ENCODE measurements at places on chromosomes 13 and 19. TPM values are rescaled to one million over a fixed set of nuclear protein-coding genes. Genes with fewer than 3 reads are reported as not detected.

GIPR gene
- total RNA-seq, result 3.4 TPM

TNFSF13B gene
- total RNA-seq, result not detected

SIAH3 gene
- not detected for total RNA-seq

PTPRS gene
- total RNA-seq, result 295 TPM

POLRMT gene
- total RNA-seq, result 33.9 TPM

SOX1 gene
- not detected for total RNA-seq

NCCRP1 gene
- 41.7 TPM for total RNA-seq

SIGLEC10 gene
- 3.7 TPM for total RNA-seq

FGF21 gene
- not detected for total RNA-seq

FDX2 gene
- 25.0 TPM for total RNA-seq

LHB gene
- total RNA-seq, result not detected

DOCK9 gene
- total RNA-seq, result 88.4 TPM

CGB3 gene
- not detected for total RNA-seq

TYROBP gene
- 68.5 TPM for total RNA-seq

TMEM255B gene
- 6.4 TPM for total RNA-seq

DNA sequence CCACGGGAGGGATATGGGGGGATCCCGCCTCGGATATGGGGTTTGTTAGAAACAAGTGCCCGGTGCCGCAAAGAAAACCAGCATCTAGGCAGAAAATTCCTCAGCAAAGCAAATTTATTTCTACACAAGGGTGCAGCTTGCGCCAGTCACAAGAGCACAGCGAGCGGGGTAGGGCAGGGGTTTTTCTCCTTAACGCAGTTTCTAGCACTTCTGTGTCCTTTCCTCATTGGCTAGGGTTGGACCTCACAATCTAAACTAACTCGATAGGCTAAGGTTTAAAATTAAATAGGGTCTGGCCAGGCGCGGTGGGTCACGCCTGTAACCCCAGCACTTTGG lies 595 bp downstream of the ZNF440 start:
- DNase-seq, result no peak

DNA sequence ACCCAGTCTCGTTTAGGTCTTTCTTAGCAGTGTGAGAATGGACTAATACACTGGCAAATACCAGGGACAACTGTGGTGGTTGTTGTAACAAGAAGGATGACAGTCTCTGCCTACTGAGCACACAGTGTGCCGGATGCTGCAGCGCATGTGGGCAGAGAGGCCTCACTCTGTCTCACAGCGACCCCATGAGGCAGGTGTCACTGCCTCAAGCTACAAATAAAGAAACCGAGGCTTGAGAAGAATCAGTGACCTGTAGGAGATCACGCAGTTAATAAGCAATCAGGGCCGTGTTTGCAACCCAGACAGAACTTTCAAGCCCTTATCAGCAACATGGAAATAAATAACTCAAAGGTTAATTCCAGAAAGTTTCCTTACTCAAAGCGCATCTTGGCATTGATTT lies 40.5 kb upstream of the GAS6 start:
- no peak for DNase-seq

GRCh38 chr13:99989276-99990125 lies 7.9 kb downstream of the ZIC2 start:
- no peak for DNase-seq

- DNase-seq, result no peak
Measured at GRCh38 chr19:31348481-31349159, 616 bp downstream of the TSHZ3 start.

- no peak for DNase-seq
Measured at GRCh38 chr13:29480893-29481525, 114.5 kb downstream of the SLC7A1 start.

DNA sequence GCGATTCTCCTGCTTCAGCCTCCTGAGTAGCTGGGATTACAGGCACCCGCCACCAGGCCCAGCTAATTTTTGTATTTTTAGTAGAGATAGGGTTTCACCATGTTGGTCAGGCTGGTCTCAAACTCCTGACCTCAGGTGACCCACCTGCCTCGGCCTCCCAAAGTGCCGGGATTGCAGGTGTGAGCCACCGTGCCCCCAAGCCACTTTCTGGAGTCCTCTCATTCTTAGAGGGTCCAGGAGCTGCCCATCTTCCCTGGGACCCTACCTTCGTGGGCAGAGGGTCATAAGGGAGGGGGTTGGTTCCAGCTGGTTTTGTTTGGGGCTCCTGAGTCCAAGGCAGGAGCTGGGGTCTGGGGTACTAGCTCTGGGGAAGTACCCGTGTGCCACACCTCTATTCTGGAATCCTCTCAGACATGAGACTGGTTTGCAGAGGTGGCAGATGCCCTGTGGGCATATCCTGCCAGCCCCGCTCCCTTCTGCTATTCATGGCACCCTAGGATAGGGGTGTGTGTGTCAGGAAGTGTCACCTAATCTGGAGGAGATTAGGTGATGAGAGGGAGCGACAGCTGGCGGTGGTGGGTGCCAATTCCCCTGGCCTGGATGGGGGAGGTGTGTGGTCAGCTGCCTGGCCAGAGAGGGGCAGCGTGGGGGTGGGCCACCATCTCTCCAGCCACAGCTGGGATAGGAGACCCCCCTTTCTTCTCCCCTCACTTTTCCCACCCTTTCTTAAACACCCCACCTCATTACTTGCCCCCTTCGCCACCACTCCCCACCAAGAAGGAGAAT lies 2.1 kb downstream of the PRMT1 start:
- no peak for DNase-seq

DNA sequence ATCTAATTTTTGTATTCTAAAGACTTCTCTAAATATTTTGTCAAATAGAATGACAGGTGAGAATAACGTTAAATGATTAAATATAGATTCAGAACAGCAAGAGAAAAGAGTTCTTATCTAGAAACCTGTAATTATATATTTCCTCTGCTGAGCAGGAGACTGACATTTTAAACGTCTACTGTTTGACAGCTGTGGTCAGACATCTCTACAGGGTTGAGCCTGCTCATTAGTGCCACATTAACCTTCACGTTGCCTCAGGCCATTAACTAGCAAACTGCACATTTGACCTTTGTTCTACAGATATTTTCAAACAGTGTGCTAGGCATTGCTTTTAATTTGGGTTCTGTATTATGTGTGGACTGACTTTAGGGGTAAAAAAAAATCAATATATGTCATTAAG lies 347.5 kb downstream of the GPC5 start:
- no peak for DNase-seq

- DNase-seq, result no peak
Measured at GRCh38 chr19:47315125-47315821, 5.6 kb downstream of the C5AR1 start.

GRCh38 chr13:39530916-39531315 lies 72.1 kb downstream of the LHFPL6 start:
- no peak for DNase-seq

DNA sequence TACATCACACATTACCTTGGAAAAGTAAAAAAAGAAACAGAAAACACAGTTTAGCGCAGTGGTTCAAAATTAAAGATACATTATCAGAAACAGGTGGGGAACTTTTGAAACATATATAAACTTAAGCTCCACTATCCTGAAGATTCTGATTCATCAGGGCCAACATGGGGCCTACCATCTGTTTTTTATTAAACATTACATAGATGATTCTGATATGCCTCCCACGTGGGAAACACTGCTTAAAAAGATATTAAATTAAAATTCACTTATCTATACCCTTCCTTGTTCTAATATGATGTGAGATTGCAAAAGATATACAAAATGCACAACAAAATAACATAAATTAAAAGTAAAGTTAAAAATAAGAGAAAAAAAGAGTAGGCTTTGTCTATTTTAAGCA lies 125.0 kb downstream of the VWA8 start:
- DNase-seq, result no peak

DNA sequence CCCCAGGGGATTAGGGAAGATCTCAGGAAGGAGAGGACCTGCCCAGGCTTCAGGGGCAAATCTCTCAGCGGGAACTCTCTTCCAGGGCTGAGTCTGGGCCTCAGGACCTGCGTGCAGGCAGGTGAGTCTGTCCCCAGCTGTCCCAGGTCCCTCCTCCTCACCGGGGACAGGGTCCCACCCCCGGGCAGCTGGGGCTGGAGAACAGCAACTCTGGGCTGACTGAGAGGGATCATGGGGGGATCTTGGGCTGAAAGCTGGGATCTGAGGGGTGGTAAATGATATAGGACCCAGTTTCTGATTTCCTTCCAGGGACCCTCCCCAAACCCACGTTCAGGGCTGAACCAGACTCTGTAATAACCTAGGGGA lies 14.3 kb downstream of the LILRA1 start:
- DNase-seq, result peak; percentile 90

- DNase-seq, result no peak
Measured at GRCh38 chr19:33621065-33621785, 528 bp upstream of the CHST8 start.

DNA sequence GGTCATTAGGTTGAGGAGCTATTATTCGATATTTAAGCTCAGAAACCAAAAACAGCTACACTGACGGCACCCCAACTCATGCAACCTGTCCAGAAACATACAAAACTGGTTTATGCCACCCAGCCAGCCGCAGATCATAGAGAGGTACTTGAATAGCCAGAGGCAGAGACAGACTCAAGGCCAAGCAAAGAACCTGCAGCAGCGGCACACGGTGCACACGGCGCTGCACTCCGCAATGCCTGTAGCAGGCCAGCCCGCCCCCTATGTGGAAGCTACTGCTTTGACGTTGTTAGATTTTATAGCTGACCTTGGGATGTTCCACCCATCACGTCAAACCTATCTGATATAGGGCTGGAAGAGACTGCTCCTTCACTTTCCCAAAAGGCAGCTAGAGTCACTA lies 11.9 kb upstream of the DHRS12 start:
- no peak for DNase-seq

- DNase-seq, result no peak
Measured at GRCh38 chr13:106455777-106456176, 79.7 kb downstream of the EFNB2 start.

DNA sequence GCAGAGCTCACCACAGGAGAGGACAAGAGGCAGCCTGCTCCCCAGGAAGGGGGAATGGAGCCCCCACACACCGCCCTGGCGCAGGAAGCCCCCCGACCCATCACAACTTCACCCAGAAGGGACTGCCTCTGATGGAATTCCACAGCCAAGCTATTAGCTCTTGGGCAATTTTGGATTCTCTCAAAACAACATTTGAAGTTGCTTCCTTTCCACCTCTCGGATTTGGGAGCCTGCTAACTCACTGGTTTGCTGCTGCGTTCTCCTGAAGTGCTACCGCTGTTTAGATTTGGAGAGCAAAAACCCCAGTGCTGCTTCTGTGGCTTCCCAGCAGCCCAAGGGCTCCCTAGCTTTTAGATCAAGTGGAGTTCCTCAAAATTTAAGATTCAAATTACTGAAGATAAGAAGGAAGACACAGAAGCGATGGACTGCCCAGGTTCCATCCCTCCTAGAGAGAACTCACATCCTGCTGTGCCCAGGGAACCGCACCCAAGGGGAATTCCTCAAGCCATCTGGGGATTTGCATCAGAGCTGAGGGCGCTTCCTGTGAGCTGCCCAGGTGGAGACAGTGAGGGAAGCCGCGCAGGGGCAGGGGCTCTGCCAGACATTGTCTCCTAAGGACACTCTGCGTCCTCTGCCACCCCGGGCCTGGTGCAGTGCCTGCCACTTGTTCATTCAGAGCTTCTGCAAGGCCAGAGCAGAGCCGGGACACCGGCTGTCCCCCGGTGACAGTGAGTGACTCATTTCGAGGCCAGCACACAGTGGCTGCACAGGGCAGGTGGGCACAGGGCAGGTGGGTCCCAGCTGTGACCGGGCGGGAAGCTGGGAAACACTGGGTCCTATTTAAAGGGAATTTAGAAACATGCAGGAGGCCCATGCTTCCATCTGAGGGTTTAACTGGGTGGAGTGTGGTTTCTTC lies 45.5 kb downstream of the COL4A1 start:
- no peak for DNase-seq

DNA sequence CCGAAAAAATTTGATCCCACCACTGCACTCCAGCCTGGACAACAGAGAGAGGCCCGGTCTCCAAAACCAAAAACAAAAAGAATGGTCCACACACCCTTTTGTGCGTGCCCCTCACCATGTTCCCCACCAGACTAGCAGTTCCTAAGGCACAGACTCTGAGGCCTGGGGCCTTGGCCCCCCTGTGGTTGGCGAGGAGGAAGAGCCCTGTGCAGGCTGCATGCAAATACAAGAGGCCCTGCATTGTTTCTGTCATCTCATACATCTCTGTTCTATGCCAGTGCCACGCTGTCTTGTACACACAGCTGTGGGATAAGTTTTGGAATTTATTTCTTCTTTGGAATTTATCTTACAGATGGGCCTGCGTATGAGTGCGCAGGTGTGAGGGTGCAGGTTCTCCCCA lies 4.7 kb upstream of the YJEFN3 start:
- DNase-seq, result no peak

DNA sequence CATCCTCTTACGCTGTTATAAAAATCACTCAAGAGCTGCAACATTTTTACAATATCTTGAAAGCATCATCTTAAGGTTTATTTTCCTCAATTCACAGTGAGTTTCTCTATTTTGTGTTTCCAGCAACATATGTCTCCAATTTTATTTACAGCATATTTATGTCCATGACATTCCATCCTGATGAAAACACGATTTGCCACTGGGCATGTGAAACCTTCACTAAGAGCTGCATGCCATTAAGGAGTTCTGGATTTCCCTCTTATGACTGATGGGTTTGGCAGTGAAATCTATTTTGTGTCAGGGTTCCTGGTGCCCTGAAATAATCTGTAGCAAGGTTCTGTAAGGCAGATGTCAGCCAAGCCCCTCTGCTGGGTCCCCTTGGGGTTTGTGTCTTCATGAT lies 527.6 kb upstream of the KLF12 start:
- DNase-seq, result no peak

- DNase-seq, result no peak
Measured at GRCh38 chr19:54462655-54463530, 685 bp downstream of the LENG9 start.

GRCh38 chr19:23762884-23763711 lies 4.4 kb upstream of the ZNF681 start:
- no peak for DNase-seq

DNA sequence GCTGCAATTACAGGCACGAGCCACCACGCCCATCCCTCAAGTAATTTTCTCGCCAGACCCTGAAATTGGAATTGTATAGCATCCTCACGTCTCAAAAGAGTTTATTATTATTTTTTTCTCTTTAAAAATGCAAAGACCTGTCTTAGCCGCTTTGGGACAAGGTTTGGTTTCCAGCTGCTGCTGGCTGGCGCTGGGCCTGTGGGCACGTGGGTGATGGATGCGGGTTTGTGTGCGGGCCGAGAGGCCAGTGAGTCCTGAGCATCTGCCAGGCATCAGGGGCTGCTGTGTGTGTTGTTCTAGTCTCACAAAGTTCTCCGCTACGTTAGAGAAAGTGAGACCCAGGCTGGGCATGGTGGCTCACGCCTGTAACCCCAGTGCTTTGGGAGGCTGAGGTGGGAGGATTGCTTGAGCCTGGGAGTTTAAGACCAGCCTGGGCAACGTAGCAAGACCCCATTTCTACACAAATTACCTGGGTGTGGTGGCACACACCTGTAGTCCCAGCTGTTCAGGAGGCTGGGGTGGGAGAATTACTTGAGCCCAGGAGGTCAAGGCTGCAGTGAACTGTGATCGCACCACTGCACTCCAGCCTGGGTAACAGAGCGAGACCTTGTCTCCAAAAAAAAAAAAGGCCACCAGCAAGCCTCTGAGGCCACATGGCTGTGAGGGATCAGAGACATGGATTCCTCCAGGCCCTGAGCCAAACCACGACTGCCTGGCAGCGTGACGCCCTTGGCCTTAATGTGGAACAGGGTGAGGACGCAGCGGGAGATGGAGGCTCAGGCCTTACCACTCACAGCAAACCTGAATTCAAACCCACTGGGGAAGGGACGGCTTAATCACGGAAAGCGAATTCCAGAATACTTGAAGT lies 4.7 kb upstream of the TMPRSS9 start:
- no peak for DNase-seq

GRCh38 chr13:107231944-107232343 lies 664.0 kb upstream of the ARGLU1 start:
- no peak for DNase-seq

- no peak for DNase-seq
Measured at GRCh38 chr13:51849145-51850101, 4.4 kb upstream of the TMEM272 start.
